CD4-positive, CD25-positive, alpha-beta regulatory T cell (primary cell): ENCODE measurements at places on chromosomes 3 and 15. TPM values are rescaled to one million over a fixed set of nuclear protein-coding genes. Genes with fewer than 3 reads are reported as not detected.

MESP1 gene
- total RNA-seq: 0.37 TPM

SNRK gene
- 158 TPM for total RNA-seq

PPP1R2 gene
- total RNA-seq: 169 TPM

SPG21 gene
- total RNA-seq: 46.9 TPM

BLOC1S6 gene
- 66.3 TPM for total RNA-seq

HTR3E gene
- not detected for total RNA-seq

SUCLG2 gene
- 53.6 TPM for total RNA-seq

- no peak for DNase-seq
These were observed 32.0 kb upstream of the GBE1 start for GRCh38 chr3:81793410-81793809.

GRCh38 chr15:65796610-65797078 is 4.6 kb upstream of the DENND4A start:
- no peak for DNase-seq

DNA sequence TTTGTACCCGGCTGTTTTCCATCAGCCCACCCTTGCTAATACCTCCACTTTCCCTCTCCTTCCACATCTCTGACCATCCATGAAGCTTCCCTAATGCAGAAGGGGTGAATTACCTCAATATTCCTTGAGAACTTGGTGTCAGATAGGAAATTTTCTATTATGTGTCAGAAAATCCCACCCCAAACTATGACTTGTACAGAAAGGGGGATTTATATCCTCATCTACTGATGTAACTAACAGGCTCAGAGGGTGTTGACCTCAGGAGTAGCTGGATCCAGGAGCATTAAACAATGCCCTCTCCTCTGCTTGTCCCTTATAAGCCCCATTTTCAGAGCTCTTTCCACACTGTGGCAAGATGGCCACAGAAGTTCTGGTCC is 242.8 kb upstream of the TLE3 start:
- DNase-seq: no peak

- no peak for DNase-seq
These were observed 96.8 kb downstream of the ANXA2 start for GRCh38 chr15:60301024-60301423.

DNA sequence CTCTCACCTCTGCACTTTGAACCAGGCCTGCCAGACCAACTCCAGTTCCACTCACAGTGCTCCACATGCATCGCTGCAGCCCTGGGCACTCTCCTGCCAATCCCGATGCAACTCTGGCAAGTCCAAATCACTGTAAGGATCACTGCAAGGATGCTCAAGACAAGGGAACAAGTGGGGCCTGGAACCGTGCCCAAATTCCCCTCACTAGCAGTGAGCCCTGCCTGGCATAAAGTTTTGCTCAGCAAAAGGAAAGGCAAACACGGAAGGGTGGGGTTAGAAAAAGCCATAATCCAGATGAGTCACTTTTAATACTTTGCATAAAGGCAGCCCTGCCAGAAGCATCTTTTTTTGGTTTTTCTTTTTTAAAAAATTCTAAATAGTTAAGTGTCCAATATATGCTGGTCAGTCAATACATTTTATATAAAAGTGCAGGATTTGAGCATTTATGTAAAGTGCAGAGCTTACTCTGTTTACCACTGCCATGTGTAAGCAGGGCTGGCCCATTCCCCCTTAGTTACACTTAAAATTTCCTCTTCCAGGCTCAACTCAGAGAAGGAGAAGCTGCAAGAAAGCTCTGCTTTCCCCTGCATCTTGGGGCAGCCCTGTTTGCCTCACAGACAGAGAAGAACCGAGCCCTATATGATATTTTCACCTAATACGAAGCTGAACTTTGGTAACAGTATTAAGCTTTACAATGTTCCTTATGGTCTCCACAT is 102.2 kb downstream of the CD47 start:
- no peak for DNase-seq

- no peak for DNase-seq
These were observed 415.9 kb upstream of the MDFIC2 start for GRCh38 chr3:70728311-70728710.

DNA sequence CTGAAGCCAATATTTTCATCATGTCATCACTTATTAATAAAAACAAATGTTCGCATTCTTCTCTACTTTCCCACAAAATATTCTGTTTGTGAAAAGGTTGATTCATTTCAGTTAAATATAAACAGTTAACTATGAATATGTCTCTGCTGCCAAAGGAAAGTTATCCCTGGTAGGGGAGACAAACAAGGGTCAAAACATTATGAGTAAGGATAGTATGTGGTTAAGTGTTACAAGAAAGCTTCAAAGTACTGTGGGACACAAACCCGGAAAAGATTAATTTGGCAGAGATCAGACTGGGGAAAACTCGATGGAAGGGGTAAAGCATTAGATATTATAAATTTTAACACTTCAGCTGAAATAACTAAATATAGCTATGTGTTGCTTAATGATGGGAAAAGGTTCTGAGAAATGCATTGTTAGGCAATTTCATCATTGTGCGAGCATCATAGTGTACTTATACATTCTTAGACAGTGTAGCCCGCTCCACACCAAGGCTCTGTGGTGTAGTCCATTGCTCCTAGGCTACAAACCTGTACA is 436.5 kb upstream of the TBL1XR1 start:
- no peak for DNase-seq

DNA sequence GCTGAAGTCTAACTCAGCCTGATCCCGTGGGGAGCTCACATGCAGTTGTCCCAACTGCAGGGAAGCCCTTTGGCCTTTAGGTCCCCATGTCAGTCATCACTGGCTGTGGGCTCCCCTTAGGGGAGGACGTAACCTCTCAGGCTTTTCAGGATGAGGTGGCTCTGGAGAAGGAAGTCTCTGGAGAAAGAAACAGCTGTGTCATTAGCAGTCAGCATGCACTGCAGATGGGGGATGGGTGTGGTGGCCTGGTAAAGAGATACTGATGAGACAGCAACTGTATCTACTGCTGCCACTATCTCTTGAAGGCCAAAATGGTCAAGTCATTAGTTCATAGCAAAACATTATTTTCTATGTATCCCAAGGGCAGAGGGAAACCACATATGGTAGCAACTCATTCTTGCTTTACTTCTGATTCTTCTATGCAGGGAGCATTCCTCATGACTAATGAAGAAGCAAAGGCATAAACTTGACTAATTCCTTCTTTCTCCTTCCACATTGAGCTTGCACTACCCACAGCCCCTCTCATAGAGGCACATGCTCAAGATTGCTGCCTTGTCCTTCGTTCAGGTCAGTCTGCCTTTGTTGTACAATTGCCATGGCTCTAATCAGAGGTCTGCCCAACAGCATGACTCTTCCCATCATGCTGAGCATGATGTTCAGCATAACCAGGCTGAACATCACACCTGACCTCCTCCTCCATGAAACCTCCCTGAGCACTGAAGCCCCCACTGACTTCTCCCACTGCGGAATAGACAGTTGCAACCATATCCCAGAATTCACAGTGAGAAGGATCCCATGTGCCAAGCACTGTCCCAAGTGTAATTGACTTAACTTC is 47.8 kb upstream of the TMEM158 start:
- no peak for DNase-seq

GRCh38 chr3:185208823-185209222 is 45.0 kb downstream of the EHHADH start:
- no peak for DNase-seq

DNA sequence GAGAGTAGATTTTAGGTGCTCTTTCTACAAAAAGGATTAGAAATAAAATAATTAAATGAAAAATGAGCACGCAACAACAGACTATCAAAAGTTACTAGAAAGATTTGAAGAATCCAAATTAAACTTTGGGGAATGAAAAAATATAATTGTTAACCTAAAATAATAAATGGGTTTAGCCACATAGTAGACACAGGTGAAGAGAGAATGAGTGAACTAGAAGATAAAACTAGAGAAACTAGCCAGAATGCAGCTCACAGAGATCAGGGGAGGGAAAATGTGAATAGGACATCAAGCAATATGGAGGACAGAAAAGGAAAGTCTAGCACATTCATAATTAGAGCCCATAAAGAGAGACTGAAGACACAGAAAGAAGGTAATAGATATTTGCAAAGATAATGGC is 310.7 kb upstream of the WNT5A start:
- DNase-seq: no peak

GRCh38 chr3:122695927-122696561 is 15.4 kb downstream of the PARP14 start:
- DNase-seq: no peak

DNA sequence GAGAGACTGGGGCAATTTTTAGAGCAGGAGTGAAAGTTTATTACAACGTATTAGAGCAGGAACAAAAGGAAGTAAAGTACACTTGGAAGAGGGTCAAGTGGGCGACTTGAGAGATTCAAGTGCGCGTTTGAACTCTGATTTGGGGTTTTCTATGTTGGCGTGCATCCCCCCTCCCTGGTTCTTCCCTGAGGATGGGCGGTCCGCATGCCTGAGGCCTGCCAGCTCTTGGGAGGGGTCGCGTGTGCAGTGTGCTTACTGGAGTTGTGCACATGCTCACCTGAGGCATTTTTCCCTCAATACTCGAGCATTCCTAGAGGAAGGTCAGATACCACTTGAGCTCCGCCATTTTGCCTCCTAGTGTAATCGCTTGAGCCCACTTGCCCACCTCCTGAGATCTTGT is 10.4 kb upstream of the CHAC1 start:
- DNase-seq: no peak

DNA sequence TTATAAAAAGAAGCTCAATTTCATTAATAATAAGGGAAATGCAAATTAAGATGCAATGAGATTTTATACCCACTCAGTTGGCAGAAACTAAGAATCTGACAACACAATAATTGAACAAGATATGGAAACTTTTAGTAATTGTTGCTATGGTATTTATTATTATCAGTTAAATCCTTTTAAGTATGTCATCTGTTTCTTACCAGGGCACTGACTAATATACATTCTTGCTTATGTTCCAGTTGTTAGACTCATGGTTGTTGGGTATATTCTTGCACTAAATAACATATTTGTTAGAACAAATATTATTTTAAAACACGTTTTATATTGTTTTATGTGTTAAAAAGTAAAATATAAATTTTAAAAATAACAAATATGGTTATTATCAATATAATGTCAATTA is 690.3 kb downstream of the MECOM start:
- DNase-seq: no peak

GRCh38 chr3:116316771-116317170 is 128.5 kb downstream of the LSAMP start:
- no peak for DNase-seq

GRCh38 chr3:188361888-188362287 is 207.9 kb downstream of the LPP start:
- no peak for DNase-seq

DNA sequence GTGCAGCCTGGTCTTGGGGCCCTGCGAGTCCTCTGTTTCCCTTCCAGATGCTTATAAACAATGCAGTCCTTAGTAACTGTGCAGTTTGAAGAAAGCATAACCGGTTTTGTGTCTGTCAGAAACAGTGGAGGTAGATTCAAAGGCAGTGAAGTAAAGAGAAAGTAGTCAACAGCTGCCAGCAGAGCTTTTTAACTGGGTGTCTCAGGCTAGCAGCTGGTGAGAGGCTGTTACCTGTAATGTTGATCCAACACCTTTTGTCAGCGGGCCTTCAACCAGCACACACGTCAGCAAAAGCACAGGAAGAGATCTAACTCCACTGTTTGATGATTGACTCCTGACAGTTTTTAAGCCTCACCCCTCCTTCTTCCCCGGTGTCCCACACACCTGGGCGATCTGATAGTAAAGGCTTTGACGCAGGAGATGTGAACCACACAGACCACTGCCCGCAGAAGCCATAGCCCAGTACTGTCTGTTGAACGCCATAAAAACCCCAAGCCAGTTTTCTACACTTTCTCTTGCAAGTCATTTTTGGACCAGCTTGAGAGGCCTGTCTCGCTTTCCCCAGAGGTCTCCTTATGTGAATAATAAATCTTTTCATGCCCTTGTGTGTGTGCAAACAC is 178.0 kb downstream of the FMN1 start:
- DNase-seq: no peak

DNA sequence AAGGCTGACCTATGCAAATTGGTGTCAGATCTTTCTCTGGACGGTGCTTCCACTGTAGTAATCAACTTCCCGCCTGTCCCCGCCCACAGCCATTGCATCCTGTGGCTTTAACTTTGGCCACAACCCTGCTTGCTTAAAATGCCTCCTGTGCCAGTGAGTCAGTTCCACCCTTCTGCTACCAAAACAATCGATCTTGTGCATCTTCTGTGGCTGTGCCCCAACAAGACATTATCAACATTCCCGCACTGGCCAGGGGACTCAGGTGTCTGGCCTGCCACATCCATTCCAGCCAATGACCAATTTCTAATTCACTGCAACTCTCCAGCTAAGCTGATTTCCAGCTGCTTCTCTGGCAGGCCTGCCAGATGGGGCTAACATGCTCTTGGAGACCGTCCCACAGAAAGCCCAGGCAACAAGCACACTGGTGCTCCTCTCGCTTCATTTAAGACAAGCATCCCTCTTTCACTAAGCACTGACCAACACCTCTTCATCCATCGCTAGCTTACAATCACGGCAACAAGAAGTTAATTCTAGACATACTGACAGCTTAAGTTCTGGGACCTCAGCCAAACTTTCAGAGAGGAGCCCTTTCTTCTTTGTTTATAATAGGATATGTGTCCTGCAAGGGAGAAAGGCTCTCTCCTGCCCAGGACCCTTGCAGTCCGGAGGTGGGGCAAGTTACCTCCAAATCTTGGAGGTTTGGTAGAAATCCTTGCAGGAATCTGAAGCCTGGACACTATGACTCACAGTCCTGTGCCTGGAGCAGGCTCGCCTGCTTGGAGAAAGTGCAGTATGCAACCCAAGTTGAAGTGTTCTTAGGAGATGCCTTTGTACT is 6.7 kb downstream of the CA12 start:
- DNase-seq: no peak

DNA sequence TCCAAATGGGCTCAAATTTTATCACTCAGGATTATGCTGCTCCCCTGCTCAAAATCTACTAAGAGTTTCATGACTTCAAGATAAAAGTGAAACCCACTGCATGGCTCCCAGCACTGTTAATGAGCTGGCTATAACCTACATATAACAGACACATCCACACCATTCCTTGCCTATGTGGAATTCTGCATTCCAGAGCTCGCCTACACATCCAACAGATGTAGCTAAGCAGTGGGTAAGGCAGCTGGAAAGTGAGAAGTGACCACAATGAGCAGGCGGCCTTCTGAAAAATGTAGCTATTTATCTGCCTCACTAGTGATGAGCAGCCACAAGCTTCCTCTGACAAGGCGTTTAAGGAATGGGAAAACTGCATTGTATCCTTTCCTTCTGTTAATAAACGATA is 92.0 kb upstream of the TRIM42 start:
- no peak for DNase-seq

DNA sequence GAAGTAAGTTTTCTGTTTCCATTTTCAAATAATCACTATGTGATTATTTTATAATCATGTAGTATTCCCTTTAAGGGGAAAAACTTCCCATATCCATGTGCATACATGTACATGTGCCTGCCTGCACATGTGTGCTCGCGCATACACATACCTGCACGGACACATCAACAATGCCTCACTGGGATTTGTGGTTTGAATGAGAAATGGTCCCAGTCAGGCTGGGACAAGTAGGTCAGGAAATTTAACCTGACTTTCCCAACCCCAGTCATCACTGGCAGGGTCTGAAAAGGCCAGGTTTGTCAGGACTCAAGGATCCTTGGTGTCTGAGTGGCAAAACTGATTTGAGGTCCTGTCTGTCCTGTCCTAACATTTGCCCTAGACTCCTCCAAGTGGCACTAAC is 109.3 kb upstream of the MRPS22 start:
- DNase-seq: no peak

- no peak for DNase-seq
These were observed 43.4 kb downstream of the HCN4 start for GRCh38 chr15:73325191-73325861.
